ENCODE measurements at places on chromosomes 3 and 15.

GRCh38 chr15:100705841-100706240 lies 103.5 kb downstream of the ASB7 start:
- DNase-seq, result no peak

DNA sequence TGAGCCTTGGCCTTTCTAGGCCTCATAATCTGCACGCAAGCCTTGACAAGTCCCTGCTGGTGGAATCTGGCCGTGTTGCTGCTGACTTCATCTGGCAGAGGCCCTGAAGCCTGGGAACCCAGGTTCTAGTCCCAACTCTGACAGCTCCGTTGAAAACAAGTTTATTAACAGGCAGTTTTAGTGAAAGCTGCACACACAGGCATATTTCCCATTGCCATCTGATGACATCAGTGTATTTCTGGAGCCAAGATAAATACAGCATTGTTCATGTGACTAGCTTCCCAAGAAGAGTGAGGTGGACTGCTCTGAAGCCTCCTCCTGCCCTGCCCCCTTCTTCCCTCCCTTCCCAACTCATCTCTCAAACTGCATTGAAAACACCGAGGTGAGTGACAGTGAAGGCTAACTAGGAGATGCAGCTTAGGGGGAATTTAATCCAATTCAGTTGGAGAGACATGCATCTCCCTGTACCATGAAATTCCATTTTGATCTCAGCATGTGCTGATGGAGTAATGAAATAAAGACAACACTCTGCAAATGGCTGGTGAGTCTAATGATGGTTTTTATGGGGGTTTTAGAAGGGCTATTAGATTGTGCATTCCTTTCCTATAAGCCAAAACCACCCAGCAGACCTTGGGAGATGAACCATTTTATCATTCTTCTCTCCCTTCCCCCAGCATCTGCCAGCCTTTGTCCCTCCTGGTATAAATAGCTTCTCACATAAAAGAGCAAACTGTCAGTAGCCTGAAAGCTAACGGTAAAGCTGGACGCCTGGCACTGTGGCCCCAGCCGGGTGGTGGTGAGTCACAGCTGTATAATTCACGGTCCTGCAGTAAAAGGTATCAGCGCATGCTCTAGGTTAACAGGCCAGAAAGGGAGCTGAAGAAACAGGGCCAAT lies 38.0 kb downstream of the PRICKLE2 start:
- peak; percentile 34 for DNase-seq

GRCh38 chr3:115659253-115660220 lies 36.2 kb downstream of the GAP43 start:
- no peak for DNase-seq

DNA sequence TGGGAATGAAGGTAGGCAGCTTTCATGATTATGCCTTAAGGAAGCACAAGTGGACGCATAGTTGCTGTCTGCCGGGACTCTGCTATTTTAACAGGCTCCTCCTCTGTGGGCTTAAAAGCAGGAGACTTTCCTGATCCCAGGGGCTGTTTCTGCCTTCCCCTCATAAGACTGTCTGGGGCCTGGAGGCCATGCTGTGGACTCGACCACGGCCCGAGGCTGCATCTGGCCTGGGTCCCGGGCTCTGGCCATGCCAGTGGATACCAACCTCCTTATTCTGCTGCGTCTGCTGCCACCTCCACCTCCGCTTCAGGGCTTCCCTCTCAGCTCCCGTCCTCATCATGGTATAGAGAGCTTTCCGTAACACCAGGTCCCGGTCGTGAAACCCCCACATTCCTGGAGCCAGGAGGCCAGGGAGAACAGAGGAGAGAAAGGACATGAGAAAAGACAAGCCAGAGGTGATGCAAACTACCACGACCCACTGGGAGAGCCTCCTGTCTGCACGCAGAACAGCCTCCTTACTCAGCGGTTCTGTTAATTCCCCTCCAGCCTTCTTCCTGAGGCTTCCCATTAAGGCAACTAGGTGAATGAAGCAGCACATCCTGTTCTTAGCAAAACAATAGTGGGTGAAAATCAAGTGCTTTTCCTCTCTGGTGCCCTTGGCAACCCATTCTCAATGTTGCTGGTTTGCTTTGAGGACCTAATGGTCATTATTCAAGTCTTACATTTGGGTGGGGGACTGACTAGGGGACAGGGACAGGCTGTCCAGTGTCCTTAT lies 200.5 kb downstream of the KLF13 start:
- DNase-seq, result no peak

- DNase-seq, result no peak
These were observed 39.8 kb upstream of the TRA2B start for GRCh38 chr3:185977679-185978040.

DNA sequence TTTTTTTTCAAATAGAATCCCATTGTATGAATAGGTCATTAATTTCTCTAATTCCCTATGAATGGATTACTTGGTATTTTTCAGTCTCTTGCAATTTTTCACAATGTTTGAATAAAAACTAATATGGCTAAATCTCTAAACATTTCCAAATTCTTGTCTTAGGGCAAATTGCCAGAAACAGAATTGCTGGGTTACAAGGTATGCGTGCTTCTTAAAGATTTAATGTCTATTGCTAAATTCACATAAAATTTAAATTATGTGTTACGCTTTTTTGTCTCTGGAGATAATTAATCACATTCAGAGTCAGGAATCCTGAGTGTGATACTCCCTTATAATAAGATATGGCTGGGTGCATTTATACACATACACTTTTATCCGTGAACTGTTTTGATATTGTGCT lies 264.5 kb upstream of the TBL1XR1 start:
- DNase-seq, result no peak

DNA sequence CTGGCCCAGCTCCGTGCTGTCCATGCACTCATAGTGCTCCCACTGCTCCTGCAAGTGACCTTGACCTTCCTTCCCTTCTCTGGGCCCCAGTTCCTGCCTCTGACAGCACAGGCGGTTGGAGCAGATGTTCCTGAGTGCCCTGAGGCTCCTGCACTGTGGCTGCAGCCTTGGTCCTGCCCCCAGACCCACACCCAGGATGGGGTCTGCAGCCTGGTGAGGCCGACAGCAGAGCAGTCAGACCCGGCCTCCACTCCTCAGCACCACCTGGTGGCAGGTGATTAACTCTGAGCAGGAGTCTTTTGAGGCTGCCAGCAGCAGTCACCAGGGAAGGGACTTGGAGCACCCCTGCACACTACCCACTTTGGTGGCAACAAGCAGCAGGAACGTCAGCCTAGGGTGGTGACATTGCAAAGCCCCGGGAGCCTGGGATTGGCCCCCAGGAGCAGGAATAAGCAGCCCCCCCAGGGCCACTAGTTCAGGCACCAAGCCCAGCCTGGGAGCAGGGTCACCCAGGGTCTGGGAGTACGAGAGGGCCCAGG lies 64.6 kb downstream of the CYP11A1 start:
- no peak for DNase-seq

GRCh38 chr3:98525494-98525893 lies 2.8 kb upstream of the CLDND1 start:
- DNase-seq, result no peak

DNA sequence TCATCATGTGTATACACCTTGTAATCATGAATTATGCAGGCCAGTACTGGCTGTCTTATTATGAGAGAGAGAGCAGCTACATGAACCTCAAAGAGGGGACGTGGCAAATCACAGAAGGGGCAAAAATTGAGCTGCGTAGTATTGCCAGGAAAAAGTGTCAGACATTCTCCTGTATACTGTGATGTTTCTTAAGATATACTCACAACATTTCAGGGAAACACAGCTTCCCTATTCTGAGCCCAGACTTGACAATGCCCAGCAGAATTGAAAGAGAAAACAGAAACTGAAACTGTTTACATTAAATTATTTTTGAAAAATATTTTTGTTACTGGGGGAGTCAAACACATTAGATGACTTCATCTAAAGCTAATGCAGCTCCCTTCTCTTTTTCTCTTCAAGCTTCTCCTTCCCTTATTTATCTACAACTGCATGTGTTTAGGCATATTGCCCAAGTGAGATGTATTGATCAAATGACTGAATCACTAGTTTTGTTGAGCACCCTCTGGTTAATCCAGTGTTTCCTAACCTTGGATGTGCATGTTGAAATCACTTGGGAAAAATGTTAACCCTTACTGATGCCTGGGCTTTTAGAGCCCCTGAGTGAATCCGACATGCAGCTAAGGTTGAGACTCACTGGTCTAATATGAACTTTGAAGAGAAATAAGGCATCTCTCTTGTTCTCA lies 39.5 kb downstream of the CADPS start:
- no peak for DNase-seq

DNA sequence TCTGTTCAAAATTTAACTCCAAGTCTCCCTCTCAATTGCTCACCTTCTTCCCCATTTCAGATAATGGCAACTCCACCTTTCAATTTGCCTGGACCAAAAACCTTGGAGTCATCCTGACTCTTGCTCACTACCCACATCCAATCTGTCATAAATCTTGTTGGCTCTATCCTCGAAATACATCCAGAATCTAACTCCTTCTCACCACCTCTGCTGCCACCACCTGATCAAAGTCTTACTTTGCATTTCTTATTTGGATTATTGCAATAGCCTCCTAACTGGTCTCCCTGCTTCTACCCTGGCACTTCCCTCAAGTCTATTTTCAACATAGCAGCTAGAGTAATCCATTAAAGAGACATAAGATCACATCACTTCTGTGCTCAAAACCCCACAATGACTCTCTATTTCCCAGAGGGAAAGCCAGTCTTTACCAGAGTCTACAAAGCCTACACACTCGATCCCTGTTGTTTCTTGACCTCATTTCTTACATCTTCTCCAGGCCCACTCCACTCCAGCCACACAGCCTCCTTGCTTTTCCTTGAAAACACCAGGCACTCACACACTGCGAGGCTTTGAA lies 86.6 kb downstream of the GPR156 start:
- DNase-seq, result peak; percentile 20

GRCh38 chr3:15651396-15651795 lies 49.9 kb downstream of the BTD start:
- DNase-seq, result no peak

DNA sequence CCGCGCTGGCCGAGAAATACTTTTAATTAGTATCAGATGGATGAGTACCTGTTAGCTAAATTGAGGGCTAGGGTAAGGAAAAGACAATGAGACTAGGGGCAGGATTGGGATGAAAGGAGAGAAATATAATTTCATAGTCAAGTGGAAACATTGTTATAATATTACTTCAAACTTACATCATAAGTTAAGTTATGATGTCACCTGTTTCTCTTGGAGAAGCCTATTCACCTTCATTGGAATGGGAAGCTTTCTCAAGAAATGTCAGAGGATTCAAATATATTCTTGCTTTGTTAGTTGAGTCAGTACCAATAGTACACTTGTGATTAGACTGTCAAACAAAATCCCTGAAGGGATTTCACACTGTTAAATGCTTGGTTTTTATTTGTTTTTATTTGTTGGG lies 116.2 kb downstream of the NEO1 start:
- DNase-seq, result no peak

GRCh38 chr15:99729920-99730319 lies 3.3 kb downstream of the LYSMD4 start:
- no peak for DNase-seq

- DNase-seq, result no peak
These were observed 57.9 kb downstream of the RORA start for GRCh38 chr15:61171209-61171608.

GRCh38 chr3:50256978-50257890 lies 11.7 kb upstream of the SEMA3B start:
- no peak for DNase-seq

- DNase-seq, result no peak
These were observed 49.7 kb downstream of the SLC6A6 start for GRCh38 chr3:14451844-14452739.

GRCh38 chr3:40930131-40930538 lies 269.2 kb upstream of the CTNNB1 start:
- no peak for DNase-seq

DNA sequence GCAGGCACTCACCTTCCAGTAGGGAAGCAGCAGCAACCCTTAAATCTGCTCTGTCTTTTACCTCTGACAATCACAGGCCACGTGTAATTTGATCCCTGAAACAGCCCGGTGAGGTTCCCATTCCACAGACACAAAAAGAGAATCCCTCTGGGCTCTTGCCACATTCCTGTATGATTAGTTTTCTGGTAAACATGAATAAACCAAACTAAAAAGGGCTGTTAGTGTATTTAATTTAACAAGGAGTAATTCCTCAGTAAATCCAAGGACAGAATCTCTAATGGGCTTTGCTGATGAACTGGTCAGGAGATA lies 186.9 kb downstream of the FAM43A start:
- no peak for DNase-seq

GRCh38 chr15:39934397-39935071 lies 619 bp downstream of the EIF2AK4 start:
- DNase-seq, result no peak

GRCh38 chr3:37114251-37115145 lies 59.9 kb downstream of the LRRFIP2 start:
- no peak for DNase-seq

- no peak for DNase-seq
These were observed 93.2 kb downstream of the DGKG start for GRCh38 chr3:186268616-186269448.

- no peak for DNase-seq
These were observed 26.1 kb downstream of the LSM3 start for GRCh38 chr3:14204515-14205284.

- no peak for DNase-seq
These were observed 93.9 kb downstream of the PCCB start for GRCh38 chr3:136343873-136344555.

GRCh38 chr3:126104742-126105605 lies 21.1 kb upstream of the SLC41A3 start:
- DNase-seq, result no peak

DNA sequence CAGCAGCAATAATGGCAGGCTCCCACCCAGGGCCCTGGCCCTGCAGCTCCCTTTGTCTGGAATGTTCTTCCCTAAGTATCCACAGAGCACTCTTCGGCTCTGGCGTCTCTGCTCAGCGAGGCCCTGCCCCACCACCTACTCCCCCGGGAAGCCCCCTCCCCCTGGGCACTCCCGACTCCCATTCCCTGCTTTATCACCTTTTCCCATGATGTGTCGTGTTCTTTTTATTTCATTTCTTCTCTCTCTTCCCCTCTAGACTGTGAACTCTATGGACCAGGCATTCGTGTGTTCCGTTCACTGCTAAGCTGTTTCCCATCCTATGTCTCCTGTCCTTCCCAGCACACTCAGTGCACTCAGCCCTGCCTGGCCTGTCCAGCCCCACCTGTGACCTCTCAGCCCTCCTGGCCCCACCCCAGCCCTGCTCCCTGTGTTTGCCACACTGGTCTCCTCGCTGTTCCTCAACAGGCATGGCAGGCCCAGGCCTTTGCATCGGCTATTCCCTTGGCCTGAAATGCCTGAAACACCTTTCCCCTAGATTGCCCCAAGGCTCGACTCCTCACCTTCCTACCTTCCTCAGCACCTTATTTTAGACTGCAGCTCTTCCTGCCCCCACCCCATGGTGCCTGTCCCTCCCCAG lies 107.4 kb downstream of the TPRA1 start:
- DNase-seq, result no peak

DNA sequence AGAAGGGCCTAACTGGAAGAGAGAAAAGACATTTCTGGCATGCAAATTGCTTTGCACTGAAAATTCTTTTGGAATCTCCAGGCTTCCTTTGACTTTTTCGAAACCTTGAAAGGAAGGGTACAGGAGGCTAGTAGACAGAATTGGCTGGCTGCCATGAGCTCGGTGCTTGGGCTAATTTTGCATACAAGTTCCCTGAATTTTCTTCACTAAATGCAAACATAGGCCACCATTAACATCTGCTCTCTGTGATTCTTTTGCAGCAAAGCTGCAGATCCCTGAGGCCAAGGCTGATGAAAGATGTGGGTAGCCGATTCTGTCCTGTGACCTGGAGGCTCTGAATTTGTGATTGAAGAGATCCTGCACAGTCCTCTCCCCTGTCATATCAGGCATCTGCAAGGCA lies 247.8 kb upstream of the MCTP2 start:
- DNase-seq, result no peak

Measured in putamen (tissue), 1 donor.